ENCODE measurements at places on chromosomes 6 and 20.

GRCh38 chr20:9817654-9818053 is 21.2 kb downstream of the PAK5 start:
- no peak for DNase-seq

GRCh38 chr6:74609871-74610270 is 596.0 kb downstream of the COL12A1 start:
- no peak for DNase-seq

DNA sequence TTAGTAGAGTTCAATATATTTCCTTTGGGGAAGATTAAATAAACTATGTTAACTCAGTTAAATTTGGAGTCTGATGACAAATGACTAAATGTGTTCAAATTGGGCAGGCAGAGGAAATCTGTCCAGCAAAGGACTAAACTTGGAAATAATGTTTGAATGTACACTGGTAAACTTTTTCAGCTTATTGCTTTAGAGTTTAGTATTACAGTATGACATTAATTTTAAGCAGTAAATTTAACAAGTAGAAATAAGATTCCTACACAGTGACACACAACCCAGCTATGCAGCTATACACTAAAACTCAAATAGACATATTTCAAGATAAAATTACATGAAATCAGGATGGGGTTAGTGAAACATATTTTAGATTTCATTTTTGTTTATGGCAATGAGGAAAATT is 42.6 kb upstream of the HDGFL1 start:
- DNase-seq: no peak

- DNase-seq: no peak
Measured at GRCh38 chr6:139994998-139995397, 620.5 kb upstream of the CITED2 start.

DNA sequence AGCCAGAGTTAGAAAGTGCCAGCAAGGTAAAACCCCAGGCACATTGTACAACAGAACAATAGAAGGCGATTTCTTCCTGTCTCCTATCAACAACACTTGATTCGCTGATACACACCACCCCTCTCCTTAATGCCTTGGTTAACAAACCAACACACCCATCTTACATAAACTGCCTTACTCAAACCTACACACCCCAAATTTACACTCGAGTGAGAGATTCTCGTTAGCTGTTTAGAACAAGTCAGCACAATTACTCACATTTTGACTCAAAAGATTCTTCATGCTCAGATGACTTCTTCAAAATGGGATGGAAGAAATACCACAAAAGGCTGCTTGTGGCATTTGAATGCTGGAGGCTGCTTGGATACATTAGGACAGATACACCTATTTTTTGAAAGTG is 80.0 kb upstream of the FOXQ1 start:
- DNase-seq: no peak

GRCh38 chr20:34220561-34220960 is 20.7 kb upstream of the ASIP start:
- DNase-seq: no peak

- DNase-seq: no peak
Measured at GRCh38 chr6:170583756-170584180, 669 bp downstream of the PDCD2 start.

GRCh38 chr6:32796848-32797776 is 19.7 kb downstream of the HLA-DOB start:
- DNase-seq: peak; percentile 83
